GDM1 (cell line): ENCODE measurements at places on chromosomes 16 and 17.

DNA sequence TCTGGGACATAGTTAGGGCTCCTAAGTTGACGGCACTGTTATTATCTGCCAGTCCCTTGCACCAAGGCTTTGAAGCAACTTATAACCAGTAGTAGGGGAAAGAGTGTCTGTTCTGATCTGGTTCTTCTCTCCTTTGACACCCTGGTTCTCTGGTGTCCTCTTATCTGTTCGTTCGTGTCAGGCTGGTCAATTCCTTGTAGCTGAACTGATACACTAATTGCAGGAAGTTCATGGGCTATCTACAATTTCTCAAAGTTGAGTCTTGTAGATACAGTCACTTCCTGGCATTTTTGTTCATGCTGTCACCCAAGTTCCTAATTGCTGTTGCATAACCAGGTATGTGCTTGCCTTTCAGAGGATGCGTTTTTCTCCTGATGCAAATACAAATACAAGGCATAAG lies 17.3 kb upstream of the MYO1D start:
- no peak for DNase-seq

GRCh38 chr17:39376434-39376833 lies 25.0 kb downstream of the FBXL20 start:
- DNase-seq, result no peak

GRCh38 chr17:51541215-51541614 lies 280.9 kb downstream of the UTP18 start:
- no peak for DNase-seq

GRCh38 chr17:61414936-61415251 lies 15.3 kb downstream of the TBX2 start:
- DNase-seq, result no peak

DNA sequence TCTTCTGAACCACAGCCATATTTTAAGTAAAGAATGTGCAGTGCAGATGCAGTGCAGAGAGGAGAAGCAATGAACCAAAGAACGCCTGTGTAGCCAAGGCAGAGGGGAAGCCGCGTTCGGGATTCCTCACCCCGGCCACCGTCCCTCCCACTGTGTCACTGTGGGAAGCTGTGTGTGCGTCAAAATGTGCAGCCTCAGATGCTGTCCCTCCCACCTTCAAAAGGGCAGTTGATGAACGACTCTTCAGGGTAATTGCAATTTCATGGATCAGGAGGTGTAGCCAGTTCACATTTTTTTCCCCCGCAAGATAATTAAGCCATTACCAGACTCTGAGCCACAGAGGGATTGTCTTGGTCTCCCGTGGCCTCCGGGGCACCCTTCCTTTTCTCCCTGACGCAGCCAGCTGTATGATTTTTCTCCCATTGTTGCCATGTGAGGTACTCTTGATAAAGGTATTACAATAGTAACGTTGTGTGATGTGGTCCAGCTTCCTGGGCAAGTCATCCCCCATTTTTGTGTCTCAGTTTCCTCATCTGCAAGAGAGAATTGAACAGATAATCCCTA lies 190.0 kb downstream of the FOXL1 start:
- DNase-seq, result no peak

GRCh38 chr17:6551869-6552531 lies 4.4 kb downstream of the PITPNM3 start:
- no peak for DNase-seq

DNA sequence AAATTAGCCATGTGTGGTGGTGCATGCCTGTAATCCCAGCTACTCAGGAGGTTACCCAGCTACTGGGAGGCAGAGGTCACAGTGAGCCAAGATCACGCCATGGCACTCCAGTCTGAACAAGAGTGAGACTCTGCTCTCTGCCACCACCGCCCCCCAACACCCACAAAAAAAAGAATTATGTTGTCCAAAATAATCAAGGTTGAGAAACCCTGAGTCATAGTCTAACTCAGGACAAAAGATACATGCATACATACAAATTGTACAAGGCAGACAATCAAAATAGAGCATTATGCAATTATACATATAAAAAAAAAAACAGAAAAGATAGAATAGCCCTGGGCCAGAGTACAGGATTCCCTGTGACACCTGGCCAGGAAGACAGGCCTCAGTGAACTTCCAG lies 6.6 kb upstream of the KPNB1 start:
- no peak for DNase-seq

DNA sequence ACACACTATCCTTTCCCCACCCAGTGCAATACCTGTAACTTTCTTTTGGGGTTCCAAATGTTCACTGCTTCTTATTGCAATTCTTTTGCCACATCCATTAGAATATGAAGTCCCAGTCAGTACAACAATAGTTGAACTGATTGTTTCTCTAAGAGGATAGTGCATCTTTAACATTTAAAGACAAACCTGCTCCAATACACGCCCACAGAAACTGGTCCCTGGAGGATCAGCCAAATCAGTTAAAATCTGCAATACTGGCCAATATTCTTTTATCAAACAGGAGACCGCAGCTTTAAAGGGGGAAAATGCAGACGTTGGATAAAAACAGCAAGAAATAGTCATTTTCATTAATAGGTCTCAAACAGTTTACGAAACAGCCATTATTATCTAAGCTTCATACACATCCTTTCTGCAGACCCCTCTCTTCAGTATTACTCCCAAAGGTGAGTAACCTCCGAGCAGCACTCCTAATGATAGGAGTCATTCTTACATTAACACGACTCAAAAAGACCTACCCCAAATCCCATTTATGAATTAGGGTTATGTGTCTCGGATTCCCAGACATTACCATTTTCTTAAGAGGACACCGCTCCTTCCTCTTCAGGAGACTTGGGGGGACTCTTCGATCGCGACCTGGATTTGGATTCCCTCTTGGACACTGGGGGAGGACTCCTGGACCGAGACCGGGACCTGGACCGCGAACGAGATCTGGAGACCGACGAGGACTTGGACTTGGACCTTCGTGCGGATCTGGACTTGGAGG lies 1.4 kb downstream of the SRSF2 start:
- DNase-seq, result no peak

DNA sequence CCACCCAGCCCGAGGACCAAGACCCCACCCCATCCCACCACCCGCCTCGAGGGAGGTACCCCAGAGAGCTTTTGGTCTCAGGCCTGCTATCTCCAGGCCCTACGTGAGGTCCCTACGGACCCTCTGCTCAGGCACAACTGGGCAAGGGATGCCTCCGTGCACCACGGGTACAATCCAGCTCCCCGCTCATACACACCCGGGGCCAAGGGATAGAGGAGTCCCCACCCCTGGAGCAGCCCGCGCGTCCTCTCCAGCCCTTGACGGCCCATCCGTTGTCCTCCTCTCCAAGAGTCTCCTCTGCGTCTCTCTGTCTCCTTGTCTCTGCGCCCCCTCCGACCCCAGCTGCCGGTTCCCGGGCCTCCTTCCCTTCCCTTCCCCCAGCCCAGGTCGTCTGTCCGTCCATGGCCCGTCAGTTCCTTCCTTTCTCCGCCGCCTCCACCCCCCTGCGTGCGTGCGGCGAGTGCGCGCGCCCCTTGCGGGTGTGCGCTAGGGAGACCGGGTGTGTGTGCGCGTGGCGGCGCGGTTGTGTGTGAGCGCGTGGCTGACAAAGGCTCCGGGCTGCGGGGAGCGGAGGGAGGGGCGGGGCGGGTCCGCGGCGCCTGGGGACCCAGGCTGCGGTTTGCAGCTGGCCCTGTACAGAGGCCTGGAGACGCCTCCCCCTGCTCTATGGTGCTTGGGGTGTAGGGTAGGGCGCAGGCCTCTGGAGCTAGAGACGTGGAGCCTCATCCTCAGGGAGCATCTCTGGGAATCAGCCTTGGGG lies 930 bp downstream of the SPNS2 start:
- DNase-seq, result peak; percentile 73

DNA sequence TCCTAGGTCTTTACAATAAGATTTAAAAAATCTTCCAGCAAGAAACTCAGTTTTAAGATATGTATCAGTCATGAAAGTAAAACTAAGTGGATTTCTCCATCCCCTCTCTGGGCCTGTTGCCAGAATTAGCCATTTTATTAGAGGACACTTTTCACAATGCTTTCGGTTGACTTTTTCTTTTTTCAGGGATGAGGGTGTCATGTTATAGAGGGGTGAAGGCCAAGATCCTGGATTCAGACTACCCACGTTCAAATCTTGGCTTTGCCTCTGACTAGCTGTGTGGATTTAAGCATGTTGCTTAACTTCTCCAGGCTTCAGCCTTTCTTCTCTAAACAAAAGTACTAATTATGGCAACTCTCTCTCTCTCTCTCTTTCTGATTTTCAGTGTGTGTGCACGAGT lies 111.7 kb upstream of the COX10 start:
- DNase-seq, result no peak

- DNase-seq, result no peak
Measured at GRCh38 chr16:88533932-88534637, 36.1 kb upstream of the ZC3H18 start.

DNA sequence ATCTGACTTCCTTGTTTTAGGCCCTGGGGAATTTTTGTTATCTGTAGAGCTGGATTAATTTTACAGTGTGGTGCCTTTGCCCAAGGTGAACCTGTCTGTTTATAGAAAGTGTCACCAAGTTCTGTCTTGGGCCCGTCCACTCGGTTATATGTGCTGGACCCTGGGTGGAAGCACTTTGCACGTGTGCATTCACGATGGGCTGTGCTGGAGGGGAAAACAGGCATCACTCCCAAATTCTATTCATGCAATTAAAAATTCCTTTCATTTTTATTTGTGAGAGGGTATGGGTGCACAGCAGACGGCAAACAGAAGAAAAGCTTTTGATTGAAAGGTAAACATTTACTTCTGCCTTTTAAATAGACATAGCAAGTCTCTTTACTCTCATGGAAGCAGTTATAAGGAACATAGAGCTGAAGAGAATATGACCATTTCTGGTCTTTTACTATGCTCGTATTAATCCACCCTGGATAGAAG lies 101.2 kb downstream of the WWOX start:
- DNase-seq, result no peak

DNA sequence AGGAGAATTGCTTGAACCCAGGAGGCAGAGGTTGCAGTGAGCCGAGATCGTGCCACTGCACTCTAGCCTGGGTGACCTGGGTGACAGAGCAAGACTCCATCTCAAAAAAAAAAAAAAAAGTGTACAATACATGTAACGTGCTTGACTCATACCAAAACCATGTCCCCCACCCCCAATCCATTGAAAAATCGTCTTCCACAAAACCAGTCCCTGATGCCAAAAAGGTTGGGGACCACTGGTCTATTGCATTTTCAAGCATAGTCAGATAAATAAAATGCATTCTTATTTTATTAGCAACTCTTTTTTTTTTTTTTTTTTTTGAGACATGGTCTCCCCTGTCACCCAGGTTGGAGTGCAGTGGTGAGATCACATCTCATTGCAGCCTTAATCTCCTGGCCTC lies 52.1 kb downstream of the COPRS start:
- DNase-seq, result no peak
